ENCODE measurements at places on chromosomes 13 and 19. TPM values are rescaled to one million over a fixed set of nuclear protein-coding genes. Genes with fewer than 3 reads are reported as not detected.

DNA sequence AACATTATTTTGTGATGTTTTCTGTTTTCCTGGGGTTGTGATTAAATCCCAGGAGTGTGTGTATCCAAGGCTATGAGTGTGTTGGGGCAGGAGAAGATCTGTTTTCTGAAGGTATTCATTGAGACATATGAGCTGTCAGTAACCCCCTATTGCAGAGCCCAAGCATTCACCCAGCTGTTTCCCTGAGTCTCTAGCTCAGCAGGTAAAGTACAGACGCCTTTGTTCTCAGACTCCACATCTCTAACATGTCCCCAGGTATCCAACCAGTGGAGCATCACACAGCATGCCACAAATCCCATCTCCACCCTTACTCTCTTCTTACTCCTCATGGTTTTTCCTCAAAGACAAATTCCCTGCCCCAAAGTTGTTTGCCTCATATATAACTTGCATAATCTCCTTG, 213.6 kb downstream of the PCDH20 start:
- no peak for DNase-seq

- no peak for DNase-seq
Observed at GRCh38 chr13:78029901-78030300, 111.3 kb upstream of the EDNRB start.

GRCh38 chr13:20053016-20053415, 94.5 kb downstream of the ZMYM2 start:
- no peak for DNase-seq

DNA sequence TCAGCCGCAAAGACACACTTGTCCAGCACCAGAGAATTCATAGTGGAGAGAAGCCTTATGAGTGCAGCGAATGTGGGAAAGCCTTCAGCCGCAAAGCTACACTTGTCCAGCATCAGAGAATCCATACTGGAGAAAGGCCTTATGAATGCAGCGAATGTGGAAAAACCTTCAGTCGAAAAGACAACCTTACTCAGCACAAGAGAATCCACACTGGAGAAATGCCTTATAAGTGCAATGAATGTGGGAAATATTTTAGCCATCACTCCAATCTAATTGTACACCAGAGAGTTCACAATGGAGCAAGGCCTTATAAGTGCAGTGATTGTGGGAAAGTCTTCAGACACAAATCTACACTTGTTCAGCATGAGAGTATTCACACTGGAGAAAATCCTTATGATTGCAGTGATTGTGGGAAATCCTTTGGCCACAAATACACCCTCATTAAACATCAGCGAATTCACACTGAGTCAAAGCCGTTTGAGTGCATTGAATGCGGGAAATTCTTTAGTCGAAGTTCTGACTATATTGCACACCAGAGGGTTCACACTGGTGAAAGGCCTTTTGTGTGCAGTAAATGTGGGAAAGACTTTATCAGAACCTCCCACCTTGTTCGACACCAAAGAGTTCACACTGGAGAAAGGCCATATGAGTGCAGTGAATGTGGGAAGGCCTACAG, 6.8 kb downstream of the ZNF134 start:
- no peak for DNase-seq

DNA sequence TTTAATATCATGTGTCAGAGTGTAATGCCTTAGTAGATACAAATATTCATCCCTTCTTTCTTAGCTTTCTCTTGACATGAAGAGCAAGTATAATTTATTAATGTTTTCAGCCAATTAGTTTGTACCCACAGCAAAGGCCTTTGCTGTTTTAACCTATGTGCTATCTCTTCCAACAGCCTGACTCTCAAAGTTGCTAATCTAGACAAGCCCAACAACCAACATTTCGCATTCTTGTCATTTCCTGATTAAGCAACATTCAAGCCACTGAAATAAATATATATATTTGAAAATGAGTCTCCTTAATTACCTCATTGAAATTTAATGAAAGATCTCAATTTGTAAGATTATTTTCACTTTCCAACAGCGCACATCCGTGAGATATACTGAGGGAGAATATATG, 18.5 kb downstream of the EPSTI1 start:
- no peak for DNase-seq

DNA sequence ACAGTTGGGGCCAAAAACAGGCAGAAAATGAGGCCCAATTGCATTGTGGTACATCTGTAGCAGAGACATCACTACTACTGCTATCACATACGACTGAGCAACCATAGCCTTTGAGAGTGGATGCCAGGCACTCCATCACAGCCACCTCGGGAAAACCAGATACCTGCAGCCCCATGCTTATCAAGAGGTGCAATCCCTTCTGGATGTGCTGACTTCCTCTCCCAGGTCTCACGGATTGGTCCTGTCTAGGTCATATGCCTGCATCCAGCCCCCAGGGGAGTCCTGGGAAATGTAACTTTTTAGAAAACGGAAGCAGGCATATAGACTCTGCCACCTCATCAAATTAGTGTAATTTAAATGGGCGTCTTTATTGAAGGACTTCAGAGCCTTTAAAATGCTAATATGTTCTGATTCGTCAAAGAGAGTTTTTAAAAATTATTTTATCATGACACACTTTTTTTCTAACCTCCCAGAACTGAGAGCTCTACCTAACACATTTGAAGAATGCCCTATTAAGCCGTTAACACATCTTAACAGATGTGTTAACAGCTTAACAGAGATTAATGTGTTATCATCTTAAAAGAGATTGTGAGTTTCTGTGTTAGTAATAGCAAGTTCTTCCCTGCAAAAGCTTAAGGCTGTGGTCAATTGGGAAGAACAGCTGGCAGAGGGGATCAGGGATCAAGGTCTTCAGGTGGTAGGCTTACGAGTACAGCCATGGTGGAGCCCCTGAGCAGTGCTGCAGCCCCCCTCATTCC, 63.9 kb downstream of the DLEU7 start:
- no peak for DNase-seq

GRCh38 chr19:45110851-45111266, 17.9 kb downstream of the PPP1R37 start:
- DNase-seq = no peak

DNA sequence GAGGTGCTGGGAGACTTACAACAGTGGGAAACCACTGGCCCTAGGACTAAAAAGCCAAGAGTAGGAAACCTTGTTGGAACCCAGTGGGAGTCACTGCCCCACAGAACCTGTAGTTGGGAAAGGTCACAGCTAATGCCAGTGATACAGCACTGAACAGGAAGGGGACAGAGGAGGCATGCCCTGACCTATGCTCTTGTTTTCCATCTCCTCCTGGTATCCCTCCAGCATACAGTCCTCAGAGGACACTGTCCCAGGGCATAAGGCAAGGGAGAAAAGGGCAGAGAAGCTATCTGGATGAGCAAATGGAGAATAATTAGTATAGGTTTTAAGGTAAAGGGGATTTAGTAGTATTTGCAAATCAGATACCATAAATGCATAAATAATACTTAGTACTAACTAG, 11.2 kb upstream of the TBC1D4 start:
- DNase-seq = no peak

DNA sequence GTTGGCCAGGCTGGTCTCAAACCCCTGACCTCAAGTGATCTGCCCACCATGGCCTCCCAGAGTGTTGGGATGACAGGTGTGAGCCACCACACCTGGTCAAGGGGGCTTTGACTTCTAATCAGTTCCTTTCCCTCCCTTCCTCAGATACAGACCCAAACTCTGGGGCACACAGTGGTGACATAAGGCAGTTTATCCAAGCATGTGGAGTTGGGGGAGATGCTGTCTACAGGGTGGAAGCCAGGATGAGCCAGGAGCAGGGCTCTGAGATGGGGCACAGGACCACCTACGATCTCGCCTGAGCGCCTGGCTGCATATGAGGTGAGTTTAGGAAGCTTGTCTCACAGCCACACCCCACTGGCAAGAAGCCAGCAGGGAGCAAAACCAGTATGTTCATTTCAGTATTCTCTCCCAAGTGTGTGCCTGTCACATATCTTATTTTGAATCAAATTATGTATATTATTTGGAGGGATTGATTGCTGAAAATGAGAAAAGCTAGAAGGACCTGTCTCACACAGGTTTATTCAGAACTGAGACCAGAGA, 67.7 kb downstream of the KCTD15 start:
- DNase-seq = no peak

DNA sequence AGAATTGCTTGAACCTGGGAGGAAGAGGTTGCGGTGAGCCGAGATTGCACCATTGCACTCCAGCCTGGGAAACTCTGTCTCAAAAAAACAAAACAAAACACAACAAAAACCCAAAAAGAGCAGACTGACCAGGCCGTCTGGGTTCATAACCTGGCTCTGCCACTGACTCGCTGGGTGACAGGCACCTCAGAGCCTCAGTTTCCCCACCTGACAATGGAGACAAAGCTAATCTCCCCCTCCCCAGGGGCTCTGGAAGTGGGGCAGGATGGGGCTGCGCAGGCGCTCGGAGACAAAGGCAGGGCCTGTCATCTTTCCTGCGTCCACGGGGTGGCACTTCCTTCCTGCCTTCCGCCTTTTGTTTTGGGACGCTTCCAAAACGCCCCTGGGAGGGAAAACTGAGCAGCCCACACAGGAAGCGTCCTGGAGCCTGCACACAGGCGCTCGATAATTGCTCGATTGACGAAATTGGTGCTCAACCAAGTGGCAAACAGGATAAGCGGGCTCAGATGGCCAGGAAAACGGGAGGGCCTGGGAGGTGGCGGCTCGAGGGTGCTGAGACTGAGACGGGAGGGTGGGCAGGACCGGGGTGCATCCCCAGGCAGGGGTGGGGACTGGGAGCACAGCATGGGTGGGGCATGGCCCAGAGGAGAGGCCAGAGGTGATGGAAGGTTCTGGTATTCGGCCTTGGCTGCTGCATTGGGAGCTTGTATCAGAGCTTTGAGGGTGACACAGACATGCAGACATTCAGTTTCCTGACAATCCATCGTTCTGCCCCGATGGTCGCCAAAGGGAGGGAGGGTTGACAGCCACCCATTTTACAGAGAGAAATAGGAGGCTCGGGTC, 17.8 kb downstream of the SPC24 start:
- no peak for DNase-seq

GRCh38 chr13:47397739-47398138, 500.9 kb upstream of the HTR2A start:
- no peak for DNase-seq

DNA sequence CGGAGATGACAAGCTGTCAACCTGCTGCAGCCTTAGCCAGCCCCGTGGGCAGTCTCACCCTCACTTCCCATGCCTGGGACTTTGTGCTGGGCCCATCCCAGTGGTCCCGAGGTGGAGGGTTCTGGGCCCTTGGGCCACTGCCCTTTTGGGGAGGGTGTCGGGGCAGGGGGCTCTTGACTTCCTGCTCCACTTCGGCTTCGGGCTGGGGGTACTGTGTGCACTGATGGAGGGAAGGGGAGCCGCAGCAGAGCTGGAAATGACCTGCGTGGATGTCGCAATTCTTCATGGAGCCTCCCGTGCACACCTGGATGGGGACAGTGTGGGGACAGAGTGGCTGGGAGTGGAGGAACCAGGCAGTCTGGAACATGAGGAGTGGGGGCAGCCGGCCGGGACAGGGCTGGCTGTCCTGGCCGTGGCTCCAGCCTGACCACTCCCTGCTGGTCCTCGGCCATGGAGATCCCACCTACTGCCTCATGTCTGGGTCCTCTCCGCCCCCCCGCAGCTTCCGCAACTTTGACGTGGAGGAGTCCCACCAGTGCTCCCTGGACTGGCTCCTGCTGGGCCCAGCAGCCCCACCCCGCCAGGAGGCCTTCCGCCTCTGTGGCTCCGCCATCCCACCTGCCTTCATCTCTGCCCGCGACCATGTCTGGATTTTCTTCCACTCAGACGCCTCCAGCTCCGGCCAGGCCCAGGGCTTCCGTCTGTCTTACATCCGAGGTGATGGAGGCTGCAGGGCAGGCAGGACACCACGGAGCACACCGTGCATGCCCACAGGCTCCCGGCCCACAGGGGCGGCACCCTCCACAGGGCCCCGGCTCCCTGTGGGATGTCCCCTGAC, 10.2 kb downstream of the LRP3 start:
- peak; percentile 61 for DNase-seq

- peak; percentile 75 for DNase-seq
Observed at GRCh38 chr19:1811472-1811894, 593 bp downstream of the ATP8B3 start.

- no peak for DNase-seq
Observed at GRCh38 chr19:32404213-32404932, 1.2 kb upstream of the DPY19L3 start.

DNA sequence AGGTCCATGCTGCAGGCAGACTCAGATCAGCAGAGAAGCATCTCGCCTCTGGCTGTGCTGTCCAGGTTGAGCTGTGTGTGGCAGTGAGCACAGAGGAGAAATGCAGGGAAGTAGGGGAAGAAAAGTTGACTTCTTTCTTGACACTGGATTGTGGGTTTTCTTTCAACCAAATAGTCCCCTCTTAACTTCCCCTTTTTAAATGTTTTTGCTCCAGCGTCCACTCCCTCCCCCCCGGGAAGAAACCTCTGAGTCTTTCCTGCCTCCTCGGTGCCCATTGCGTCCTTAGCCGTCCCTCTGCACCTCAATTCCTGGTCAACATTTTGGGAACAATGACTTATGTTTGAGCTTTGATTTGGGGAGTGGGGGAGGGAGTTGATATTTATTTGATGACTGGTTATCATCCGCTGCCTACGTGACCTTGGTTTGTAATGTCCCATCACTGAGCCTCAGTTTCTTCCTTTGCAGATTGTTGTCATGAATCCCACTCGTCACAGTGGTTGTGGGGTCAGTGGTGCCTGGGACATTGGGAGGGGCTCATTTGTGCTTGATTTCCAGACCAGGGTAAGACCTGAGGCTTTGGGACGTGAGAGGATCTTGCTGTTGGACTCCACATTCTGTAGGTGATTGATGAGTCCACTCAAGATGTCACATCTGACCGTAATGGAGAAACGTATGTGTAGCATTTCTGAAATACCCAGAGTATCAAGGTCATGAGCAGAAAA, at the start of gene LILRB2:
TSS of gene LILRB2 (minus strand) at position 104 of the 722 bp plus-strand sequence. CDS start 614 bp downstream, outside the sequence.
- peak; percentile 43 for DNase-seq

- DNase-seq = peak; percentile 67
Observed at GRCh38 chr13:113855012-113855921, 8.6 kb downstream of the GAS6 start.

- no peak for DNase-seq
Observed at GRCh38 chr19:35002037-35002535, 2.0 kb downstream of the GRAMD1A start.

- no peak for DNase-seq
Observed at GRCh38 chr19:39874404-39874803, 28.2 kb upstream of the FBL start.

GRCh38 chr13:50320271-50320862, 305.1 kb downstream of the KCNRG start:
- no peak for DNase-seq

DNA sequence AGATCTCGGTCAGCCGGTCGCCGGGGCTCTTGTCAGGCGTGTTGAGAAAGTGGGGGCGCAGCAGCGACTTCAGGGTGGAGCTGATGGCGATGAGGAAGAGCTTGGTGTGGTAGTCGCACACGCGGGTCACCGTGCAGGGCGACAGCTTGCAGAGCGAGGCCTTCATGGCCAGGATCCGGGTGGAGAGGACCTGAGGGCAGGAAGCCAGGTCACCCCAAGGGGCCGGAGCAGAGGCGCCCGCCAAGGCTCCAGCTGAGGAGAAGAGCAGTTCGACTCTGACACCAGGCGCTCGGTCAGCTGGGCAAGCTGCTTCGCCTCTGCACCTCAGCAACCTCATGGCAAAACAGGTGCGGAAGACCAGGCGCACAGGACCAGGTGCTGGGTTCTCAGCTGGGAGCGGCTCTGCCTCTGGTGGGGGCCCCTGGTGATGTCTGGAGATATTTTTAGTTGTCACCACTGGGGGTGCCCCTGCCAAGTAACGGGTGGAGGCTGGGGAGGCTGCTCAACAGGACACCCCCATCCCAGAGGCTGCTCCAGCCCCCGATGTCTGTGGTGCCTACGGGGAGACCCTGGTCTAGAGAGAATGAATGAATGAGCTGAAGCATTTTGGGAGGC, 15.9 kb downstream of the CFD start:
- DNase-seq = peak; percentile 79

The FFAR2 gene
- not detected for total RNA-seq

The LILRA1 gene
- total RNA-seq = 4.2 TPM

The SGCG gene
- 1.7 TPM for total RNA-seq

Data from upper lobe of left lung (tissue), 6 donors.